ENCODE measurements at places on chromosomes 12 and 14.

DNA sequence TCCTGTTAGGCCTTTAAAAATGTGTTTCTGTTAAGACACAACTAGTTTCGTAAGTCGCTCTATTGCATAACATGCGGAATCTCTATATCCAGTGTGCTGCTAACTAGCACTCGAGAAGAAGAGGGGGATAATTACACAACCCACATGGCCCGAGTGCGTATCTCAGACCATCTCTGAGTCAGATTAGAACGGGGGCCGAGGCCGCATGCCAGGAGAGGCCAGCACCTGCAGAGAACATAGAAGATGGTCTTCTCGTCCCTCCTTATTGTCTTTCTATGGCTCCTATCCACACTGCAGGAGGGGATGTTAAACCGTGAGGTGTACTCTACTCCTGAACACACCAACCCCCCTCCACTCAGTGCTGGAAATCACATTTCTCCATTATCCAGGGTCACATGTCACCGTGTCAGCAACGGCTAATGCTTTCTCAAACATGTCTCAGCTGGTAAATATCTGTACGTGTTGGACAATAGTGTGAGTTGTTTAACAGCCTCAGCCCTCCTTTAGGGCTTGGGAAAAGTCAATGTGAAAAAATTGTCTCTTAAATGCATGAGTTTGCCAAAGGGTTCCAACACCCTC lies 56.3 kb downstream of the CCDC88C start:
- no peak for DNase-seq

DNA sequence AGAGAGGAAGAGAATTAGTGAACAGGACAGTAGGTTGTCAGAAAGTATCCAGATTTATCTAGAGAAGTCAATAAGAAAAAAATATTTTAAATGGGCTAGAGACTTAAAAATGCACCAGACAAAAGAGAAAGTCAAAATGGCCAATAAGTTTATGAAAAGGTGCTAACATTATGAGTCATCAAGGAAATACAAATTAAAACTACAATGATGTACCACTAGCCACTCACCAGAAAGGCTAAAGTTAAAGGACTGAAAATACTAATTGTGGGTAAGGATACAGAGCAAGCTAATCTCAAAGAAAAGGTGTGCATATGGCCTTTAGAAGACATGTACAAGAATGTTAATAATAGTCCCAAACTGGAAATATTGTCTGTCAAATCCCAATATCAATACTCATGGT lies 37.7 kb downstream of the C12orf50 start:
- no peak for DNase-seq

DNA sequence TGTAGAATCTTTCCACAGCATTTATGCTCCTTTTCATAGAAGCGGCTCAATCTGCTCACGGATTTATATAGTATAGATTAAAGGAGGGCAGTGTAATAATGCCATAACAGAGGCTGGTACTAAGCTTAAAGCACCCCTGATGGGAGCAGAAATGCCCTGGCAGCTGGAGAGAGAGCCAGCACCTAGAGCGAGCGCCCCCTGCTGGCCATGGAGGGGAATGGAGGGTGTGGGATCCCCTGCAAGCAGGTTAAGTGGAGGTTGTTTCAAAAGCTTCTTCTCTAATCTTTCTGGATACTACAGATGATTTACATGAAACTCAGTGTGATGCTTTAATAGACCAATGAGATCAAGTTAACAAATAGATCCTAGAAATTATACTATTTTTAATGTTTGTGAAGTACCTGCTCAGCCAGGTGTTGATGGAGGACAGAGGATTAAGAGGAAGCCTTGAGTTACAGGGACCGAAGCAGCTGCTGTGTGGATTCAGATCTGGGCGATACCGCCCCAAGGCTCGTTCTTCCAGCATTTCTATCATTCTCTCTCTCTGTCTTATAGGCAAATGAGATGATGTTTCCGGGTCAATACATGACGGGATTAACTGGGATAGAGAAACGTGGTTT lies 1519.3 kb upstream of the TMEM132C start:
- DNase-seq: peak; percentile 12

DNA sequence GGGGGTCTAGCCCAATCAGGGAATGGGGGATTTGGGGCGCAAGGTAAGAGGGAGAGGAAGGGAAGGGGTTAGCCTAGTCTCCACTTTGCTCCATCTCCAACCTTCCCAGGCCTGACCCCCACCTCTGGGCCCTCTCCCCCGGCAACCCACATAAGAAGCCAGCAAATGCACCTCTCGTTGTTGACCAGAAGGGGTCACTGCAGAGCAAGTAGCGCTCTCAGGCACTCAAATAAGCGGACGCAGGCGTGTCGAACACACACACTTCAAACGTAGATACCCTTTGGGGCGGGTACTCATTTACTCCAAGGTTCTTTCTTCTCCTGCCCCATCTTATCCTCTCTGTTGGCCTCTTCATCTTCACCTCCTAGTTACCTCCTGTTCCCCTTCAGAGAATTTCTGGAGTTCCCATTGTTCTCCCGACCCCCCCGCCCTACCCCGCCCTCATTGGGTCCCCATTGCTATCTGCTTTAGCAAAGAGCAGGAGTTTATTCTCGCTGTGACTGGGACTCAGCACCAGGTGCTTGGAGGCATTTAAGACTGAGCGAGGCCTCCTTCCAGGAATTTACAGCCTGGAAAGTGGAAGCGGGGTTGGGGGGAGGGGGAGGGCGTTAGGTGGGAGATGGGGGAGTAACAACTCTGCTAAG lies 1.5 kb upstream of the SRRM4 start:
- no peak for DNase-seq

DNA sequence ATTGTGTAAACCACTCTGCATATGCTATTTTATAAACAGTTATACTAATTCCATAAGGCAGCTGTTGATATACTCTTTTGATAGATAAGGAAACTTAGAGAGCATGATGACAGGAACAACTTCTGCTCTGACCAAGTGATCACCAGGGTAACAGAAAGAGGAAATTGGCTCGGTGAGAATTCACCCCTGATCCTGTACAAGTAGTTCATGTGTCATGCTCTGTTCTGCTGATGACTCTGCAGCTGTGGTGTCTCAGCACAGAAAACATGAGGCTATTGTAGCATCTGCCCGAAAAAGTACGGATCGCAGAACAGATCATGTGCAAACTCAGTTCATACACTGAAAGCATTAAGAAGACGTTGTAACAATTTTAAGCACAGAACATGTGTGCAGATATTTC lies 345.0 kb downstream of the LRIG3 start:
- DNase-seq: no peak

GRCh38 chr12:20368651-20369304 lies 441 bp downstream of the PDE3A start:
- no peak for DNase-seq
